ENCODE measurements at places on chromosomes 4 and X. TPM values are rescaled to one million over a fixed set of nuclear protein-coding genes. Genes with fewer than 3 reads are reported as not detected.
A peak's percentile ranks its signal among the peaks of the same experiment; 100 is the strongest.

GRCh38 chrX:52262195-52262546 is 77.5 kb downstream of the MAGED4 start:
- DNase-seq, result peak; percentile 4
- no peaks in the 10 kb centered on the region for H3K36me3 ChIP-seq
- no peaks in the 10 kb centered on the region for H3K4me1 ChIP-seq
- H3K27me3 ChIP-seq, result no peaks in the 10 kb centered on the region
- H3K27ac ChIP-seq, result peak overlapping the region; percentile 86

DNA sequence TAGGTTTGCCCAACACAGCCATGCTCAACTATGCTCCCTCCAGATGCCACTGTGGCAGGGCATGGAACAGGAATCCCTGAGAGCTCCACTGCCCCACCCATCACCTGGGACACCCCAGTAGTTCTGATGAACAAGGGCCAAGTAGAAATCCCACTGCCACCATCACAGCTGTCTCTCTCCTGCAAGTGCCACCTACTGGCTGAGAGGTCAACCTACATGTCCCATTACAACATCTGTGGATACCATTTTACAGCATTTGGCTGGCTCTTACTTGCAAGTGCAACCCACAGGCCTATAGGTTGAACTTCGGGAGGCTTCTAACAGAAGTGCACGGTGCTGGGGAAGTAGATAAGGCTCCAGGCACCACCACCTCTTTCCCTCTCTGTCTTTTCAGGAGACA is 142.5 kb downstream of the CXXC4 start:
- no peaks in the 10 kb centered on the region for H3K36me3 ChIP-seq
- no peak overlapping the region for H3K4me3 ChIP-seq
- no peaks in the 10 kb centered on the region for H3K4me1 ChIP-seq
- DNase-seq, result no peak
- no peak overlapping the region for H3K27ac ChIP-seq
- H3K27me3 ChIP-seq, result no peaks in the 10 kb centered on the region

The CFAP99 gene
- not detected for total RNA-seq

DNA sequence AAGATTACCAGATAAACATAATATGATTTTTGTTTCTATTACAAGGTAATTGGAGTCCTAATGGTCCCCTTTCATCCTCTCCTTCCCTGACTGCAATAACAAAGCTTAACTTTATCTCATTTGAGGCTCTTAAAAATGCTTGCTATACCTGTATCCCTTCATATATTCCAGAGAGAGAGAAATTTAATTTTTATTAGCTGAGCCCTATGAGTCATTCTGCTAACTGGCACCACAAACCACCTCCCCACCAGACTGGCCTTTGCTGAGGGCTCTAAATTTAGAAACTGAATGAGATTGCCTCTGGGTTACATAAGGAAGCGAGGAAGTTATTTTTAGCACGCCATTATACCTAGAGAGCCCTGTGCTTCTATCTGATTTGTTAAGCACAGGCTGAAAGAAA is 27.4 kb downstream of the CBLL2 start:
- H3K4me1 ChIP-seq, result no peaks in the 10 kb centered on the region
- H3K27me3 ChIP-seq, result no peaks in the 10 kb centered on the region
- no peaks in the 10 kb centered on the region for H3K36me3 ChIP-seq
- no peak overlapping the region for H3K4me3 ChIP-seq

The PPID gene
- total RNA-seq, result 21.1 TPM

The SH3RF1 gene
- total RNA-seq, result 10.6 TPM

GRCh38 chrX:120000490-120001246 is 57.1 kb upstream of the NKAP start:
- no peaks in the 10 kb centered on the region for H3K36me3 ChIP-seq
- no peak overlapping the region for H3K27ac ChIP-seq
- no peaks in the 10 kb centered on the region for H3K4me1 ChIP-seq
- no peak overlapping the region for H3K4me3 ChIP-seq

The CHRDL1 gene
- 159 TPM for total RNA-seq
